Right ventricle myocardium superior (tissue), 1 donor: ENCODE measurements at places on chromosomes 7 and 10.

- no peak for DNase-seq
Observed at GRCh38 chr7:126426652-126427051, 826.1 kb downstream of the GRM8 start.

GRCh38 chr10:84159076-84159685 lies 14.4 kb upstream of the GPR15LG start:
- DNase-seq = no peak

DNA sequence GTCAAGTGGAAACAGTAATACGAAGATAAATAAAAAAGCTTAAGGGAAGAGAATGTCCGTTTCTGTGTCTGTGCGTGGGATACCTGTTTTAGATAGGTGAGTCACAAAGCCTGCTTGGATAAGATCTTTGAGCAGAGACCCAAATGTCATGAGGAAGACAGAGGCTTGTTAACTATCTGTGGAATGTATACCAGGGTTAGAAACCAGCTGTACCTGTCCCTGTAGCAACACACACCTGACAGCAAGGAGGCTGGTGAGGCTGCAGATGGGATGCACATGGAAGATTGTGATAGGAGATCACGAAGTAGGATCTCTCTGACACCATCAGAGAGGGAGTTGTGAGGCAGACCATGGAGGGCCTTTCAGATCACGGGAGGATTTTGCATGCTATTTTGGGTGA lies 105.3 kb downstream of the ARHGAP21 start:
- no peak for DNase-seq

DNA sequence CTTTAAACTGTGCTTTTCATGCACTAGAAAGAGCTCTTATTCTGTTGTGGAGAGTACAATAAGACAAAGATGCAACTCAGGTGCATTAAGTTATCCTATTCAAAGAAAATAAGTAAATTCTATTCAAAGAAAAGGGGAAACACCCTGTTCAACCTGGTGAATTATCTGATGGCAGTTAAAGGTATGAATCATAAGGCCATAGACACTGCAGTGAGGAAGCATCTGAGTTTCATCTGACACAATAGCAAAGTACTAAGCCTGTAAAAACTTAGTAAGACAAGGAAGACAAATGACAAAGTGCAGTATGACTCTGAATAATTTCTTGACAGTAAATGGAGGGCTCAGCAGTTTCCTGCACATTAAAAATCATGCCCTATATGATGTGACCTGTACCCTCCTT lies 91.0 kb upstream of the LRRTM3 start:
- DNase-seq = no peak

DNA sequence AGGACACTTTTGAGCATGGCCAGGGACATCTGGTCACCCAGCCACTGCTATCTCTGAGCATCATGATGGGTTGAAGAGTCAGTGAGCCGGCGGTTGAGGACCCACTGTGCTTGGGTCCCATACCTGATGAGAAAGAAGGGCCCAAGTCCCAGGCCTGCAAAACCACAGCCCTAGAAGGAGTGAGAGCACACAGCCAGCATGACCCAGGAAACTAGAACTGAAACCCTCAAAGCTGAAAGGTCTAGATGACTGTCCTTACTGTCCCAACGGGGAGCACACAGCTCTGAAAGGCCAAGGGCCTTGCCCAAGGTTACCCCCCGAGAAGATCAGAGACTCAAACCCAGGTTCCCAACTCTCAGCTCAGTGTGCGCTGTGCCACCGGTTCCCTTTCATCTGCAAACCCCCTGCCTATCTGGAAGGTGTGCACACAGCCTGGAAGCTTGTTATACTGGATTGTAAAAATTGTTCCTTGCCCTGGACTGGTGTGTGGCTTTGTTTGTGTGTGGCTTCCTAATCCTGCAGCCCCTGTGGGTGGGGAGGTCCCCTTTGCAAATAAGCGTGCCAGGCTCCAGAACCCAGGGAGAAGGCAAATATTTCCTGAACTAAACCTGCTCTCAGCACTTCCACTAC lies 22.6 kb upstream of the PSAP start:
- DNase-seq = peak; percentile 15

DNA sequence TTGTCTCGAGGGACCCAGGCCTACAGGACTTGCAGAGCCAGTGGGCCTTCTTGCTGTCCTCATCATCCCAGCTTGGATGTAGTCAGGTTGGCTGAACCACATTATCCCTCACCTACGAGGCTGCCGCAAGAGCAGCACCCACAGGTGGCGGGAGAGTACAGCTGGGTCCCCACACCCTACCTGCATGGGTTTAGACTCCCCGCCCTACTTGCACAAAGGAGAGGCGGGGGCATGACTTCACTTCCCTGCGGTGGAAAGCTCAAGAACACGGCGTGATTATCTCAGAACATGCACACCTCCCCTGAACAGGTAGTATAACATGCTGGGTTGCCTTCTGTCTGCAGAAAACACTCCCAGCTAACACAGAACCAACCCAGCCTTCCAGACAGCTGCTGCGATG lies 57.5 kb downstream of the CTBP2 start:
- DNase-seq = no peak

GRCh38 chr7:1851721-1852516 lies 181.8 kb downstream of the ELFN1 start:
- DNase-seq = peak; percentile 45

GRCh38 chr7:16114633-16115032 lies 306.7 kb downstream of the CRPPA start:
- no peak for DNase-seq

DNA sequence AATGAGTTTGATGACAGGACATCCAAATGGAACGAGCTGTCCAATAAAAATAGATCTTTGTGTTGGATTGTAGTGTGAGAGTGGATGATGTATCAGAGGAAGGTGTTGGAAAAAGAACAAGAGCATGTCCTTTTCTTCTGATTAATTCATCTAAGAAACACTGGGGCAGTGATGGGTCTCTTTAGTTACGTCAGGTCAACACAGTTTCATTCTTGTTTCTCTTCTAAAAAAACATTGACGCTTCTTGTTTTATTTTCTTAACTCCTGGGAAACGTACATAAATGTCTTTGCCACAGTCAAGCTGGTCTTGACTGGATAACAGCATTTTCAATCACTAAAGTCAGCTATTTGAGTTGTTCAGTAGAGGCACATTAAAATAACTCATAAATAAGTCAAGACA lies 67.0 kb downstream of the PPP1R9A start:
- no peak for DNase-seq

- no peak for DNase-seq
Observed at GRCh38 chr10:21264271-21264670, 261.2 kb downstream of the SKIDA1 start.

DNA sequence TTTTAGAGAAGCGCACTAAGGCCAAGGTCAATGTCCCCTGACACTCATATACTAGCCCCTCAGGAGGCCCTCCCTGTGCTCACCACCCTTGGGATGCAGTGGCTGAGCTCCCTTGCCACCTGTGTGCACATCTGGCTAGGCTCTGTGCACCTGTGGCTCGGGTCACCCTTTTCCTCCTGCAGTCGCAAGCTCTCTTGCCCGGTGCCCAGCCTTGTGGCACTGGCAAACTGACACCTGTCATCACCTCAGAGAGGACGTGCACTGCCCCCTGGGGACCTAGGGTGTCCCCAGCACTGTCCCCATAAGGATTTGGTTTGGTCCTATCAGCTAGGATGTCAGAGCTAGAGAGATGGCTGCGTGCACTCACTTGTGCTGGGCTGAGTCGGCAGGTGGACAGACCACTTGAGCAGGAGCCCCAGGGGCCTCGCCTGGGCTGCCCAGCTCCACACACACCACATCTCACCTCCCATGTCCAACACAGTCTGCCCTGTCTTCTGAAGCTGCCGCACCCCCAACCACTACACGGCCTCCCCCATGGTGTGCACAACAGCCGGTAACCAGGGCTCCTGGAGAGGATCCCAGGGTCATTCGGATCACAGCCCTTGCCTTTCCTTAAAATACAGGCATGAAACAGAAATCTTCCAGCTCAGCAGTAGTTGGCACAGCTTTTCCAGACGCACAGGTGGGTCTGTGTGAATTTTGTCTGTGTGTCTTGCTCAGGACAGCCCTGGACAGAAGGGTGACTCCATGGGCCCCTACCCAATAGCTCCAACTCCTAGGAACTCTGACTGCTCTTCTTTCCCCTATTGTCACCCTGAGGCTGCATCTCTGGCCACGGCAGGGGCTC lies 111.0 kb downstream of the GRID1 start:
- no peak for DNase-seq

DNA sequence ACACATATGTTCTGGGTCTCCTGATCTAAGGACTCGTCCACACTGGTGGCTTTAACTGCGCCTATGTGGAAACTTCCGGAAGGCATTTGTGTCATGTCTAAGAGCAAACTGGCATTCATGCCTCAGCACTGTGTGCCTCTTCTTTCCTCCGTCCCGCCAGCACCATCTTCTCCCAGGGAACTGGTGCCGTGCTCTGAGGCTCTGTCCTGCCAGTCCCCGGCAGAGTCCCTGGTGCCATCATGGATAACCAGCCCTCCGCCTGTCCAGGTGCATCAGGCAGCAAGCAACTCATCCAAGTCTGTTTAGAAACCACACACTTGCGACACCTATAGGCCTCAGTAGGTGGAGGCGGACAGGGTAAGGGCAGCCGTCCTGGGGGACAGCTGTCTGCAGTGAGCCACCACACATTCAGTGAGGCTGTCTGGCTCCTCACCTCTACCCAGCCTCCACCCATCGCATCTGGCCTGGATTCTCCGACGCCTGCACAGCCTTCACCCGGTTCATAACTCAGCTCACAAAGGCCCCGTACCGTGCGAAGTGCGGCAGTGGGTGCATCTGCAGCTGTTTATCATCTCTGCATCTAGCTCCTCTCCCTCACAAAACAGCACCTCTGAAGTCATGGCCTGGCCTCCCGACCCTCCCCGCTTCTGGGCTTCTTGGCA lies 162.7 kb downstream of the DIP2C start:
- DNase-seq = no peak

DNA sequence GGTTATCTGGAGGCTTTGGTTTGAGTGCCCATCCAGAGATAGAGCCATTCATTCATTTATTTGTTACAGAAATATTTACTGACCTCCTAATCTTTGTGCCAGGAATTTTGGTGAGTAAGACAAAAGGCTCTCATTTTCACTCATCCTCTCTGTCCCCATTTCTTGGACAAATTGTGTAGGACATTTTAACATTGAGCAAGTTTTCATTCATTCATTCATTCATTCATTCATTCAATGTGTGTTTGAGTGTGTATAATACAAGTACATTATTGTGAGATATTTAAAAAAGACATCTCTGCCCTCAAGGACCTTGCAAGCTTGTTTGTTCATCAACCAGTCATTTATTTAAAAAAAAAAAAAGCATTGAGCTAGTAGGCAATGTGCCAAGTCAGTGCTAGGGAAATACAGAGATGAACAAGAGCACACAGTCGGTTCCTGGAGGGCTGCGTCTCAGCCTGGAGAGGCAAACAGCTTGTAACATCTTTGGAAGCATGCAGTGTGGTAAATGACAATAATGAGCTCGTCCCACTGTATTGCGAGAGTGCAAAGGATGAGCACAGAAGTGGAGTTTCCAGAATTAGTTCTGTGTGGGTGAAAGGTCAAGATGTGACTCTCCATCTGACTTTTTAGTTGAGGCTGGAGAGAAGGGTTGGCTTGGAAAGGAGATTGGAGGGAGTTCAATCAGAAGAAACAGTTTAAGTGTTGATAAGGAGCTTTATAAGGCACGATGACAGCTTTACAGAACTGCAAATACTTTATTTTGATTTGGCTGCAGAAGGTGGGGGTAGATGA lies 50.5 kb upstream of the HBP1 start:
- DNase-seq = no peak

GRCh38 chr7:117319181-117319580 lies 3.7 kb downstream of the WNT2 start:
- no peak for DNase-seq

DNA sequence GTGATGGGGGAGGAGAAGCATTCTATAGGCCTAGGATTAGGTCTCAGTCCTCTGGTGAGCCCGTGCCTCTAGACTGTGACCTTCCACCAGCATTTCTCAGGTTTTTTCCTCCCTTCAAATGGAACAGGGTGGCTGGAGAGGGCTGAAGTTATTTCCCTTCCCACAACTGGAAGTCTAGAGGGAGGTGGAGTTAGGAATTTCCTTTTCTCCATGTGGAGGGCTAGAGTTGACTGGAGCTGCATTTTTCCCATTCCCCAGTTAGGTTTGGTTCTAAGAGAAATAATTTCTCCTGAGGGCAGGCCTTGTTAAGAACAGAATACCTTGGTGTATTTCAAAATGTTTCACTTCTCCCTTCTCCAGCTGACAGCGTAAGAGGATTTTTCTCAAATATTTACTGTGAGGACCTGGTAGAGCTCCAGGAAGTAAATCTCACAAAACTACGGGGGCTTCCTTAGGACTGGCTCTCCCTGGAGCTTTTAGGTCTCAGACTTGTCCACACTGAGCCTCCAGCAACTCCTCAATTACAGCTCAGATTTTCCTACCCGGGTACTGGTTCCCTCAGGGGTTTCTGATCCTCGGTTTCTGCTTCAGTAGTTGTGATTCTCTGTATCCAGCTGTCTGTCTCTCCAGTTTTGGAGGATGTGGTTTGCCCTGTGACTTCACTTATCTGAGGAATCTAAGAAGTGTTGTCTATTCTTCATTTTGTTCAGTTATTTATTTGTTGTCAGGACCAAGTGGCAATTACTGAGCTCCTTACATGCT lies 6.0 kb upstream of the REEP3 start:
- DNase-seq = no peak
